Neural crest cell (in vitro differentiated cells): ENCODE measurements at places on chromosomes 2 and 18. TPM values are rescaled to one million over a fixed set of nuclear protein-coding genes. Genes with fewer than 3 reads are reported as not detected.
A peak's percentile ranks its signal among the peaks of the same experiment; 100 is the strongest.

GRCh38 chr18:34594266-34594665, 115.8 kb upstream of the DTNA start:
- no peak overlapping the region for H3K27ac ChIP-seq
- DNase-seq, result no peak
- H3K4me1 ChIP-seq, result peaks cover 15% of the 10 kb centered on the region
- no peak overlapping the region for H3K4me3 ChIP-seq
- no peaks in the 10 kb centered on the region for H3K27me3 ChIP-seq

- H3K36me3 ChIP-seq, result no peaks in the 10 kb centered on the region
- no peaks in the 10 kb centered on the region for H3K27me3 ChIP-seq
- DNase-seq, result no peak
- H3K27ac ChIP-seq, result peak overlapping the region; percentile 64
- H3K4me3 ChIP-seq, result peak overlapping the region; percentile 21
Measured at GRCh38 chr2:169345486-169346437, 16.6 kb downstream of the LRP2 start.

DNA sequence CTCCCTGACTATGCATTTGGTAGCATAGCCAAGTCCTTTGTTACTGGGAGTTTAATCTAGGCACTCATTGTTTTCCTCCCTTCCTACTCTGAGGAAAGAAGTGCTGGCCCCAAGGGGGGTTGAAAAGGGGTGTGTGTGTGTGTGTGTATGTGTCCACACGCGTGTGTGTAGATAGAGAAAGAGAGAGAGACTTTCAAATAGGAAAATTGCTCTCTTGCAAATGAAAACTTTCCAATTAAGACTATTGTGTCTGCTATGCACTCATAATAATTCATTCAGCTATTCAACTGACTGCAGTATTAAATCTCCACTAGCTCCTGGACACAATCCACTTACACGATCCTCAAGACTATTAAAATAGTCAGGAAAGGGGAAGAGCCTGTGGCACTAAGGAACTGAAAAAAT, 92.9 kb upstream of the CSRNP3 start:
- no peak for DNase-seq
- H3K27ac ChIP-seq, result no peak overlapping the region
- no peaks in the 10 kb centered on the region for H3K36me3 ChIP-seq
- peaks cover 25% of the 10 kb centered on the region for H3K4me1 ChIP-seq
- H3K27me3 ChIP-seq, result no peaks in the 10 kb centered on the region
- no peak overlapping the region for H3K4me3 ChIP-seq

ACKR3 gene
- total RNA-seq, result 24.5 and 26.2 TPM in 2 replicates

- H3K36me3 ChIP-seq, result peaks cover 4% of the 10 kb centered on the region
- peak overlapping the region; percentile 73 for H3K4me3 ChIP-seq
- DNase-seq, result peak; percentile 87
- no peaks in the 10 kb centered on the region for H3K27me3 ChIP-seq
Measured at GRCh38 chr2:85551698-85552678, 9.3 kb downstream of the GGCX start.

DNA sequence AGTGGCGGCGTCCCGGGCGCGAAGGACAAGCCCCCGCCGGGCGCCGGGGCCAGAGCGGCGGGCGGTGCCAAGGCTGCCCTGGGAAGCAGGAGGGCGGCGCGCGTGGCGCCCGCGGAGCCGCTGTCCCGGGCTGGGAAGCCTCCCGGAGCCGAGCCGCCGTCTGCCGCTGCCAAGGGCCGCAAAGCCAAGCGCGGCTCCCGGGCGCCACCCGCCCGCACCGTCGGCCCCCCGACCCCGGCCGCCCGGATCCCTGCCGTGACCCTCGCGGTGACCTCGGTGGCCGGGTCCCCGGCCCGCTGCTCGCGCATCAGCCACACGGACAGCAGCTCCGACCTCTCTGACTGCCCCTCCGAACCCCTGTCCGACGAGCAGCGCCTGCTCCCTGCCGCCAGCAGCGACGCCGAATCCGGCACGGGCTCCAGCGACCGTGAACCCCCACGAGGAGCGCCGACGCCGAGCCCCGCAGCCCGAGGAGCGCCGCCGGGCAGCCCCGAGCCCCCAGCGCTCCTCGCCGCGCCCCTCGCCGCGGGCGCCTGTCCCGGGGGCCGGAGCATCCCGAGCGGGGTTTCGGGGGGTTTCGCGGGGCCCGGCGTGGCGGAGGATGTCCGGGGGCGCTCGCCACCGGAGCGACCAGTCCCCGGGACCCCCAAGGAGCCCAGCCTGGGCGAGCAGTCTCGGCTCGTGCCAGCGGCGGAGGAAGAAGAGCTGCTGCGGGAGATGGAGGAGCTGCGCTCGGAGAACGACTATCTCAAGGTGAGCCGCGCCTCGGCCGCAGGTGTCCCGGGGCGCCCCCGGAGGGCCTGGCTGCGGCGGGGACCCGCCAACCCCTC, 820 bp downstream of the MTCL1 start:
- H3K27me3 ChIP-seq, result peaks cover 40% of the 10 kb centered on the region
- H3K4me3 ChIP-seq, result peak overlapping the region; percentile 98
- H3K27ac ChIP-seq, result no peak overlapping the region
- H3K36me3 ChIP-seq, result no peaks in the 10 kb centered on the region

DNA sequence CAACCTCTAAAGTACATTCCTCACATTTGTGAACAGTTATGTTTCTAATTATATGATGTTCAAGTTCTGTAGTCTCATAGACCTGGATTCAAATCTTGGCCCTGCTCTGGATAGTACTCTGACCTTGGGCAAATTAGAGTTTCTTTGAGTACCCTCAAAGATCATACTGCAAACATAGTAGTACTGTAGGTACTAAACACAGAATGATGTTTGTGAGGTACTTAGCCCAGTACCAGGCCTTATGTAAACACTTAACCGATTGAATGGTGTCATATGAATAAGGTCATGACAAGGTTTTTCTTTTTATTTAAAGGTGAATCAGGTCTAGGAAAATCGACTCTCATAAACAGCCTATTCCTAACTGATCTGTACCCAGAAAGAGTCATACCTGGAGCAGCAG, 19.1 kb downstream of the SEPTIN2 start:
- H3K4me1 ChIP-seq, result peaks cover 6% of the 10 kb centered on the region
- no peak overlapping the region for H3K4me3 ChIP-seq
- peaks cover 11% of the 10 kb centered on the region for H3K36me3 ChIP-seq
- H3K27me3 ChIP-seq, result no peaks in the 10 kb centered on the region
- H3K27ac ChIP-seq, result no peak overlapping the region

- H3K27ac ChIP-seq, result no peak overlapping the region
- no peaks in the 10 kb centered on the region for H3K36me3 ChIP-seq
- peaks cover 14% of the 10 kb centered on the region for H3K4me1 ChIP-seq
- peak; percentile 42 for DNase-seq
Measured at GRCh38 chr2:29314816-29315571, 199.8 kb downstream of the CLIP4 start.

DNA sequence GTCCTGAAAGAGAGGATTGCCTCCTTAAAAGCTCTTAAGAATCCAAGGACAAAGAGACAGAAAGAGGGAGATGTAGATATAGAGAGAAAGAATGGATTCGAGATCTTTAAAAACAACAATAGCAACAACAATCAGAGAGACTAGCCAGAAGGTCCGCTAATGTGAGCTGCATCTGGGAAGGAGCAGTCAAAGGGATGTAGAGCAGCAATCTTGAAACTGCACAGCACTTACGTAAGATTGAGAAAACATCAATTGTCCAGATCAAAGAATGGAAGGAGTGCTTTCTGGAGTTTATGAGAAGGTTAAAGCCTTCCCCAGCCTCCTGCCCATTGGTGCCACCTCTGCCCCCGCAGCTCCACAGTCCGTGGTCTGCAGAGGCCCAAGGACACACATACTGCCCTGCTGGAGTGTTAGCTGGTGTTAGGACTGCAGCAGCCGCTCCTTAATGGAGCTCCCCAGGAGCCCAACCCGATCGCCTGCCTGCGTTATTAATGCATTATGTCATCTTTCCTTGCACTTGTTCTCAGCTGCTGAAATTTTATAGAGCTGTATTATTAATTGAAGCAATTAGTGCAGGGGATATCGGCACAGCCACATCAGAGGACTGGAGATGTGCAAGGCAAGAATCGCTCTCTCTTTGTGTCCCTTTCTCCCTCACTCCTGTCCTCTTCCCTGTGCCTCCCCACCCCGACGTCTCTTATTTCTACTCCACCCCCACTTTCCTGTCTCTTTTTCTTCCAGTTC, 94.2 kb upstream of the STPG4 start:
- H3K4me1 ChIP-seq, result peaks cover 4% of the 10 kb centered on the region
- no peak overlapping the region for H3K27ac ChIP-seq
- H3K27me3 ChIP-seq, result no peaks in the 10 kb centered on the region

OR6B2 gene
- not detected in 2 replicates for total RNA-seq

DNA sequence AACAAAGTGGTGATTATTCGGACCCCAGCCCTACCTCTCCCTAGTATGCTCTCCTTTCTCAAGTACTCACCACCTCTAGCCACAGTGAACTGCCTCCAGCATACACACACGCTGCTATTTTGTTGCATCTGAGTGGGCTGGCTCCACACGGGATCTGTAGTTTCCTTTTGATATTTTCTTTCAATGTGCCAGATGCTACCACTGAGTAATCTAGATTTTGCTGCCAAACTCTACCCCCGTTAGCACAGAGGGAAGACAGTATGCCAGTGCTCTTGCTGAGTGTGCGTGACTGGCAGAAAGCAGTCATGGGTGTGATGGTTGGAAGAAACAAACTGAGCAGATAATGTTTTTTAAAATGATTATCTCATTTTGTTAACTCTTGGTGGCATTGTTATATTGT, 11.6 kb downstream of the CFLAR start:
- H3K4me1 ChIP-seq, result peaks cover 17% of the 10 kb centered on the region
- no peak for DNase-seq
- H3K27ac ChIP-seq, result no peak overlapping the region
- H3K36me3 ChIP-seq, result no peaks in the 10 kb centered on the region
- no peak overlapping the region for H3K4me3 ChIP-seq
- peaks cover 10% of the 10 kb centered on the region for H3K27me3 ChIP-seq

DNA sequence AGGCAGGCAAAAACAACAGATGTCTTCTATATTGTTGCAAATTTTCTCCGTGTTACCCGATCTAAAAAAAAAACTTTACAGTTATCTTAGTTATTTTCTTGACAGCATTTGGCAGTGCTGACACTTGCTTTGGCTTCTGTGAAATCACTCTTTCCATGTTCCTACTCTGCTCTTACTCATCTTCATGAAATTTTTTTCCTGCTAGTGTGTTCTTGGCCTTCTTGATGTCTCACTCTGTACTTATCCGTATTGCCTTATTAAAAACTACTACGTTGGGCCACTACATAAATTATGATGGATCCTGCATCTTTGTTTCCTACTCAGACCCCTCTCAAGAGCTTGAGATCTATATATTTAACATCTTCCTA, 134.4 kb downstream of the IKZF2 start:
- no peak for DNase-seq
- H3K4me3 ChIP-seq, result no peak overlapping the region
- H3K36me3 ChIP-seq, result no peaks in the 10 kb centered on the region
- no peak overlapping the region for H3K27ac ChIP-seq

DNA sequence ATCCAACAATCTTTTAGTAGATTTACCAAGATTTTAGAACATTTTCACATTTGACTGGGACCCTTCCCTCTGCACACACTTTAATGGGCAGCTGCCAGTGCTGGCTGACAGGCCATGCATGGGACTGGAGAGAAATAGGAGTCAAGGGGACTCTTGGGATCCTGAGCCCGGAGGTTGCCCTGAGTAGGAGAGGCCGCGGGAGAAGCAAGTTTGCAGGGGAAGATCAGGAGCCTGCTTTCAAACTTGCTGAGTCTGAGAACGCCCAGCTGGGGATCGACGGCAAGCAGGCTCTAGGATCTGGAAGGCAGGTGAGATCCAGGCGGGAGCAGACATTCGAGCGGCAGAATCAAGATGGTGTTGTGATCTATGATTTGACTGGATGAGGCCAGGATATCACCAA, 186.1 kb downstream of the HDAC4 start:
- peak overlapping the region; percentile 69 for H3K27ac ChIP-seq
- H3K27me3 ChIP-seq, result no peaks in the 10 kb centered on the region
- H3K4me3 ChIP-seq, result peak overlapping the region; percentile 4
- peaks cover 6% of the 10 kb centered on the region for H3K36me3 ChIP-seq
- H3K4me1 ChIP-seq, result peaks cover 72% of the 10 kb centered on the region
- DNase-seq, result no peak

GPR39 gene
- 0.25 and 0.35 TPM in 2 replicates for total RNA-seq

ITPRID2 gene
- 115 and 133 TPM in 2 replicates for total RNA-seq

DNA sequence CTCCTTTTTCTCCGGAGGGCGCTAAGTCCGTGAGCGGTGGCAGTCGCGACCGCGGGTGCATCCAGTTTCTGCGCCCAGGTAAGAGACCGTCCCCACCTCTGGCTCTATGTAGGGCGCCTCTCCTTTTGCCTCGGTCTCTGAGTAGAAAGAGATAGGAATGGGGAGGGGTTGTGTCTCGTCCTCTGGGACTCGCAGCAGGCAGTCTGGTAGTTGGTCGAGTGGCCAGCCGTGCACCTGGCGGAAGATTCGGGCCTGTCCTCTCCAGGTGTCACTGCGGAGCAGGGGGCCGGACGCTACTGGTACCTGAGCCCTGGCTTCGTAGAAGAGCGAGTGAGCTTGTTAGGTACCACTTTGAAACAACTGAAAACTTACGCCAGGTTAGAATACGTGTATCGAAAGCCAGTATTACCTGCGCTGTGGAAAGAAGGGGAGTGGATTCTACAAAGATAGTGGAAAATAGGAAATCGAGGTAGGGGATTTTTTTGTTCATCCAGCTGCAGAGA, 403 bp downstream of the MAP2 start:
- H3K36me3 ChIP-seq, result peaks cover 2% of the 10 kb centered on the region
- peak overlapping the region; percentile 98 for H3K4me3 ChIP-seq
- H3K27me3 ChIP-seq, result no peaks in the 10 kb centered on the region
- peaks cover 49% of the 10 kb centered on the region for H3K4me1 ChIP-seq
- DNase-seq, result no peak
- H3K27ac ChIP-seq, result peak overlapping the region; percentile 83

PLEKHA3 gene
- 22.0 and 23.2 TPM in 2 replicates for total RNA-seq

- no peaks in the 10 kb centered on the region for H3K4me1 ChIP-seq
- H3K36me3 ChIP-seq, result no peaks in the 10 kb centered on the region
- H3K27me3 ChIP-seq, result peaks cover 2% of the 10 kb centered on the region
- no peak for DNase-seq
- H3K27ac ChIP-seq, result no peak overlapping the region
- no peak overlapping the region for H3K4me3 ChIP-seq
Measured at GRCh38 chr2:223744580-223744979, 92.8 kb downstream of the AP1S3 start.

DNA sequence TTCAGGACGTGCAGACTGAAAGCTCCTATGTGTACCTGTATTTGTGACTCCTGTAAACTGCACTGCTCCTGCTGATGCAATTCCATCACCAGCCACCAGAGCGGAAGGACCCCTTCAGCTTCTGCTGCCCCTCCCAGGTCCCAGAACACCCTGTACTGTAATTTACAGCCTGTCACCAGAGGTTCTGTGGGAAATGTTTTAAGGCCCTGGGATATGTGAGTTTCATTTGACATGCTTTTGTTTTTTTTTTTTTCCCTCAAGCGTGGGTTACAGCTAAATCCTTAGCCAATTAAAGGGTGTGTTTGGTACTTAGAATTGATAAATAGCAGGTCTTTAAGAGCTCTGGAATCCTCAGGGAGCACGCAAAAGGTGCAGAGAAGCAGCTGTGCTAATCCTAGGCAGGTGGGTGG, 79.4 kb downstream of the KCTD1 start:
- no peak overlapping the region for H3K4me3 ChIP-seq
- H3K27ac ChIP-seq, result no peak overlapping the region
- H3K36me3 ChIP-seq, result peaks cover 11% of the 10 kb centered on the region
- DNase-seq, result peak; percentile 29

GRCh38 chr18:56315363-56315762, 323.0 kb downstream of the TXNL1 start:
- H3K36me3 ChIP-seq, result no peaks in the 10 kb centered on the region
- DNase-seq, result no peak
- peaks cover 16% of the 10 kb centered on the region for H3K4me1 ChIP-seq
- no peak overlapping the region for H3K27ac ChIP-seq
